NCI-H1436 treated with DMSO at 0.1 percent for 48 hours (cell line): ENCODE measurements at places on chromosomes 5 and 9.

- no peak for DNase-seq
Measured at GRCh38 chr5:156147261-156147943, 179.6 kb upstream of the SGCD start.

DNA sequence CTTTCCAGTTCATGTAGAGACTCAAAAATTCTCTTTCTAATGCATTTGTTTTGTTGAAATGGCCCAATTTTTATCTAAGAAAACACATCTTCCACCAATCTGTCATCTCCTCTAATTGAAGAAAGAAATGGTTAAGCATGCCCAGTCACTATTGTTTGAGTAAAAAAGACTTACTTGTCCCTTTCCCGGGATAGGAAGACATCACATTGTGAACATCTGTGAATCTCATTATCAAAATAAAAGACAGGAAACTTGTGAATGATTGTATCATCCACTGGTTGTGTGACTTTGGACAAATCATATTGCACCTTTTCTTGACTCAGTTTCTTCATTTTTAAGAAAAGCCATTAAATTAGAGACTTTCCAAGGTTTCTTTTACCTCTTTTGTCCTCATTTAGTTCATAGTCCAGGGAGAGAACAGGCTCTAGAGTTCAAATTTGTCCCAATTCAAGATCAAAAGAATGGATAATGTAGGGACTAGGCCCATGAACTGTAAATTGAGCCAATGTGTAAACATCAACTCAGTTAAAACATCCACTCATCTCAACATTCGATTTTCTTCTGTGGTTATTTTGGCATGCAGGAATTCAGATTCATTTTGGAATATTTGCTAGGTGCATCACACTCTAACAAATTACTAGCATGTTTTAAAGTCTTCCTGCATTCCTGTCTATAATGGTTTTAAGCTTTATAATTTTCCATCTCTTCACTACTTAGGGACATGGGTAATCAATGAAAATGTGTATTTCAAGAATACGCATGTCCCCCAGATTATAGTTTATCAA lies 838.0 kb upstream of the WWC1 start:
- no peak for DNase-seq

GRCh38 chr9:98584059-98584458 lies 124.7 kb downstream of the GABBR2 start:
- no peak for DNase-seq

- no peak for DNase-seq
Measured at GRCh38 chr9:129887334-129888292, 52.4 kb downstream of the USP20 start.

- no peak for DNase-seq
Measured at GRCh38 chr5:82861701-82862100, 215.5 kb downstream of the TMEM167A start.

DNA sequence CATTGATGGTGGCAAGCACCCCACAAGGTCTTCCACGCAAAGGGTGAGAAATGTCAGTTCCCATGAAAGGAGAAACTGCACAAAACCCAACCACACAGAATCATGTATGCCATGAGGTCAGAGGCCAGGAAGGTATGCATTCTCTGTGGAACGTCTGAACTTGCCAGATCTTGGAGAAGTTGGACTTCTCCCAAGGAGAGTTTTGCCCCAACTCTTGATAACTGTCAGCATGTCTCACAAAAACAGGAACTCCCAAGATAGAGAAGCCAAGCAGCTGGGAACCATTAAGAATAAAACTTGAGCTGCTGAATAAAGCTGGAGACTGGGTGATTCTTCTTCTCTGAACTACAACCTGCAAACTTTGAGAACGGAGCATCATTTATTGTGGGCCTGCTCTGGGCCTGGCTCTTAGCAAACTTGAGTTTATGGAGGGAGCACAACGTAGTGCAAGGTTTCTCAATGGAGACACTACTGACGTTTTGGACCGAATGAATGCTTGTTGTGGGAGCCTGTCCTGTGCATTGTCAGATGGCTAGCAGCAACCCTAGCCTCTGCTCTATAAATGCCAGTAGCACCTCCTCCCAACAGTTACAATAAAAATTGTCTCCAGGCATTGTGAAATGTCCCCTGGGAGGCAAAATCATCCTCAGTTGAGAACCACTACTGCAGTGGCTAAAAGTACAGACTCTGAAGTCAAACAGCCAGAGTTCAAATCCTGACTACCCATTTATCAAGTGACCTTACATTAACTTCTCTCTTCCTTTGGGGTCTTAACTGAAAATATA lies 193.5 kb downstream of the ACTL7B start:
- no peak for DNase-seq

DNA sequence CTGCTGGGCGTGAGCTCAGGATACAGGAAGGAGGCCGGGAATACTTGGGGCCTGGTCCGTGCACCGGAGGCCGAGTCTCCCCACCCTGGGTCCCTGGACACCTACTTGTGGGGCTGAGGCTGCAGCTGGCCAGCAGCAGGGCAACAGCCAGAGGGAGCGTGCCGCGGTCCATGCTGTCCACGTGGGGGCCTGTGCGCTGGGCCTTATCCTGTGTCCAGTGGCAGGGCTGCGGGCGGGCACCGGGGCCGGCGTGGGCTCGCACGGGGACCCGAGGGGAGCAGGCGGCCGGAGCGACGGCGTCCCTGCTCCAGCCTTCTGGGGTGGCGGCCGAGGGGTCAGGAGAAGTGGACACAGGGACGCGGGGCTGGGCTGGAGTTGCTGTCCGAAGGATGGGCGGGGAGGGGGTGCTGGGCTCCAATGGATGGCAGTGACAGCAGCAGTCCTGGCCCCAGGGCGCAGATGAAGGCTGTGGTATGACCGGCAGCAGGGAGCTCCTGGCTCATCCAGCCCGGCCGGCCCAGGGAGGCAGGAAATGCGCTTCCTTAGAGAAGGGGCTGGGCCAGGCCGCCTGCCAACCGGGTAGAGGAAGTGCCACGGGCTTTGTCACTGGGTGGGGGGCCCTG lies at the start of gene ENG:
ENG (minus strand) TSS at position 475 of the 623 bp plus-strand sequence; CDS start at position 172, 303 bp downstream.
- DNase-seq = no peak

DNA sequence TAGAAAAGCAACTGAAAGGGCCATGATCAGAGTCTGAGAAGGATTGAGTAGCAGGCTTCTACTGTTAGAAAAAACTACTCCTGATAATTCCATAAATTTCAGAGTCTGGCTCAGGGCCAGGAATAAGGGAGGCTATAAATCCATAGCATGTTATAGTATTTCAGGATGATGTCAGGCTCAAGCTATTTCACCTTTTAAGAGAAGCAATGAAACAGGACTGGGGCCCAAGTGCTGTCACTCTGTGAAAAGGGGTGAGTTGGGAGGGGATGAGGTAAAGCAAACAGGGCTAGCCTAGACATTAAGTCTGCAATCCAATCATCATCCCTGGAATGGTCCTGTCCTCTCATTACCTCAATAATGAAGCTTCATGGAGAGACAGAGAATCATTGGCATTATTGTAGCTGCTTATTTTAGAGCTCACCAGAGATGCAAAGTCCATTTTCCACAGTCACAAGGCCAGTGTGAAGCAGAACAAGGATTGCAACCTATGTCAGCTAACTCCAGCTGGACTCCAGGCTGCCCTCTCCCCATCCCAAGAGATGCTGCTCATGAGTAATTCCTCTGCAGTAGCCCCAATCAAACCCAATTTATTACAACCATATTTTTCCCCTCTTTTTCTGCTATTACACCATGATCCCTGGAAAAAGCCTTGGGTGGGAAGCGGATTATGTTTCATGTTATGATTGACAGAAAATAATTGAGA lies 56.0 kb downstream of the PAPPA start:
- no peak for DNase-seq

GRCh38 chr5:54207566-54207965 lies 102.8 kb downstream of the ARL15 start:
- no peak for DNase-seq

DNA sequence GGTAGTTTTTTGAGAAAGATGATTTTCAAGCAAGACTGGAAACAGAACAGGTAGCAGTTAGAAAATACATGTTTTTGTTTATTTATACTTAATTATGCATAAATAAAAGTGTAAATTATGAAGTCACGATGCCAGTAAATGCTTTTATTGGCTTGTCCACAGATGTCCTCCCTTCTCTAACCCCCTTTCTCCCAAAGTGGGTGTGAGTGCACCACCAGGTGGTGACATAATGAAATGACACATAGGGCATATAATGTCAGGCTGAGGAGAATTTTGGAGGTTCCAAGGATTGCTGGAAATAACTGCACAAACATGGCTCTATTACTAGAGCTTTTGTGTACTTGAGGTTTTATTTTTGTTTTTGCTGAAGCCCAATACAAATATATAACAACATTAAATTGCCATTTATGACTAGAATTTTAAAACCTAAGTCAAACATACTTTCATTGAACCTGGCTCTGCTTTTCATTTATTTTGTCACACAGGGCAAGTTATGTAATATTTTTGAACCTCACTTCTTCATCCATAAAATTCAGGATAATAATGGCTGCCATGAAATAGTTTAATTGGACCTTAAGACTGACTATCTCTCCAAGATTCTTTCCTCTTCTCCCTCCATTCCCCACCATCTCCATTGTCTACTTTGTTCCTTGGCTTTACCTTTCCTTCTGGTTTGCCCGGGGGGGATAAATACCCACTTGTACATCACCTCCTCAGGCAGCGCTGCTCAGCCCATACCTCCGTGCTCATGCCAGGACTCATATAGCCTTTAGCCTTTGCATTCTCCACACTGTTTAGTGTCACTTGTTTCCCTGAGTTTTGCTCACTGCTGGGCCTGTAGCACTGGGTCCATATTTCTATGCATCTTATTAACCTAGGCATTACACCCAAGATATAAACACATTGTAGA lies 168.8 kb downstream of the PDE4D start:
- DNase-seq = no peak

DNA sequence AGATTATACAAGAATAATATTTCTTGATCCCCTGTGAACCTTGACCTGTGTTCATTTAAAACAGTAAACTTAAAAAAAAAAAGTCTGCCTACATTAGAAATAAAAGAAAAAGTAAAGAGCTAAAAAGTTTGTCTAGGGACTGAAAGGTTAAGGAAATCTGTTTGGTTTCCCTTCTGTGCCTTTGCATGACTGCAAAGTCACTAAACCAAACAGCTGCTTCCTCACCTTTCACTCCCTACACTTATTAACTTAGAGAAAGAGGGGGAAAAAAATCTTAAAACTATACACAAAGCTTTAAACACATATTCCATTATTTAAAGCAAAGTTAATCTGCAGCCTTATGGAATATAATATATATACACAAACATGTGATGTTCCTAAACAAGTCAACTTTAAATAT lies 65.1 kb downstream of the ZFR start:
- DNase-seq = no peak

GRCh38 chr9:32728181-32728580 lies 55.2 kb upstream of the TMEM215 start:
- no peak for DNase-seq
